Small intestine (tissue), 16 donors: ENCODE measurements at places on chromosomes 6 and 20. TPM values are rescaled to one million over a fixed set of nuclear protein-coding genes. Genes with fewer than 3 reads are reported as not detected.

Gene GRIK2
- polyA plus RNA-seq = 0.27 TPM

GRCh38 chr6:113411011-113411410 lies 446.1 kb upstream of the MARCKS start:
- DNase-seq = peak; percentile 42

Gene CNKSR3
- polyA plus RNA-seq = 11.6 TPM

Gene THEMIS
- polyA plus RNA-seq = 1.4 TPM

DNA sequence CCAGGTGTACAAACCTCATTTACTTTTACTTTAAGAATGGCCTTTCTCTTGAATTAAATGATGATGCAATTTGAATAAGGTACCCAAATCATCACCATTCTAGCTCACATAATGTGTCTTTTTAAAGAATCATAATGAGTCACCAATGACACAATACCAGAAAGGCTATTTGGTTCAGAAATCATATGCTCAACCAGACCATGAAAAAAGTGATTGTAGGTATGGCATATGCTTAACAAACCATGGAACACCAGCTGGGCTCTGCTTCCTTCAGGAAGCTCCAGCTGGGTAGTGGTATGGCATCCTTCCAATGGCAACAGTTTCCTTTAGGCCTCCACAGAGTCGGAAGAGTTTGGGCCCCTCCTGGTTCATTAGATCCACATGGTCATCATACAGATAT lies 128.2 kb downstream of the FRK start:
- no peak for DNase-seq

Gene SAMD5
- 0.67 TPM for polyA plus RNA-seq

DNA sequence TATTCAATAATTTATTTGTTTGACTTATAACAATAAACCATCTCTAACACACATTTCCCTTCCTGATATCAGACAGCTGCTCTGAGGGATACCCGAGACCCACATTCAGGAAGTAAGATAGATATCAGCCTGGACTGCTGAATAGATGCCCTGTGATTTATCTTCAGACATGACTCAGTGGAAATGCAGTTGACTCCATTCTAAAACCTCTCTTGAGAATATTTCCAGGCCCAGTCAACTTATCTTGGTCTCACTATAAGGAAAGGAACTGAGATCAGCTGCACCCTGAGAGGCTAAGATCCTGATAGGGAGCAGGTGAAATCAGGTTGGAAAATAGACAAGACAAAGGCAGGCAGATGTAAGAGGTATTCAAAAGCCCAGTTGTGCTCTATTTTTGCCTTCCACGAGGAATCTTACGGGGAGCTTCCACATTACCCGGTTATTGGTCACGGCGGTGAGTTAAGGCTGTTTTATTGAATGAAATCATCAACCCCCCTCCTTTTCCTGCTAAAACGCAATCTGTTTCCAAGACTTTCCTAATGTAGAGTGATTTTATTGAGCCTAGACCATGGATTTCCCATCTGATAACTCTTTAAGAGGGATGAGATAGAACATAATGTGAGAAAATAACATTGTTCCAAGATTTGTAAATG lies 25.5 kb downstream of the C6orf15 start:
- no peak for DNase-seq

Gene COL21A1
- 8.1 TPM for polyA plus RNA-seq

DNA sequence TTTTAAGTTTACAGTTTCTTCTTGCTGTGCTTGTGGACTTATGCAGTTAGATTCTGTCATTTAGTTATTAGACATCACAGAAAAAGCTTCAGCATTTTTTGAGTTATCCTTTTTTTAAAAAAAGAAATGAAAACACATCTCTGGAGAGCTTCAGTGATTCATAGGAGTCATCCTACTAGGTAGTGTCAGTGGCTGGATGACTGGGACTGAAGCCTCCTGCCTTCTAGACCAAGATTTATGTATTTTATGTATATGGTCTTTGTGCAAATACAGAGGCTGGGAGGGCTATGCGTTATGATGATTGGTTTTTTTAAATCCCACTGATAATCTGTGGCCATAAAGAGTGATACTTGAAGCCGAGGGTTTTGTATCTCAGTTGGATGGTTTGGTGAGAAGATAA lies 125.9 kb upstream of the JAG1 start:
- no peak for DNase-seq

DNA sequence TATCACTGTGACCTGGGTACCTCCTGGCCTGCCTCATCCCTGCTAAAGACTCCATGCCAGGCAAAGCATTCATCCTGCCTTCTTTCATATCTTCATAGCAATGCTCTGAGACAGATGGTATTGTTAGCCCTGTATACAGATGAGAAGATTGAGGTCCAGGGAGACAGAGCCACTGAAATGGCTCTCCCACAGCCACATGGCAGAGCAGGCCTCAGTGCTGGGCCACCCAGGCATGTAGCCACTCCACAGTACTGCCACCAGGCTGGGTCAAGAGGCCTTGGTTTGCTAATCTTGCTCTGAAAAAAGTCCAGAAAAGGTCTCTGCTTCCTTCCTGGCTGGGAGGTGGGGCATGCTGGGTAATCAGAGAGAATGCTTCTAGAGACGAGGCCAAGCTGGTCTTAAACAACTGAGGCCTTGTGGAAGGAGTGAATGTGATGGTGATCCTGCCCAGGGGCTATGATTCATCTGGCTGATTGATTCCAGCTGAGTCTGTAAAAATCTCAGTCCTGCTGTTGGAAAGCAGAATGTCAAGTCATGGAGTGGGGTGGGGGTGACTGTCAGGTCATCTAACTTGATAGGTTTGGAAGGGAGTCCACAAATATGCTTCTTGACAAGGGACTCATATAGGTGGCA lies 29.8 kb downstream of the HM13 start:
- DNase-seq = no peak

GRCh38 chr6:20137240-20137639 lies 75.0 kb downstream of the MBOAT1 start:
- DNase-seq = no peak

DNA sequence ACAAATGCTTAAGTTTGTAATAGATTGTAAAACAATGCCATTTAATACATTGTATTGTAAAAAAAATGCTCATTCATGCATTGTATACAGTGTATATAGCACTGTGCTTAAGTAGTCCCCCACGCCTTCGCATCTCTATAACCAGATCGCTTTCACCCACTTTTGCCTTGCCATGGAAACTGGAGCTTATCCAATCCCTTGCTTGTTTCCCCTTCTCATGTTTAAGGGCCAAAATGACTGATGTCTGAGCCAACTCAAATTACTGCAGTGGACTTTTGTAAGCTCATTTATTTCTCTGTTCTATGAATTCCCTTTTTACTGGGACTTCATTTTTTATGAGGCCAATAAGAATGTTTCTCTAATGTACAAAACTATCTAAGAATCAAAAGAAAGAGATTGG lies 730.9 kb upstream of the GJE1 start:
- no peak for DNase-seq

DNA sequence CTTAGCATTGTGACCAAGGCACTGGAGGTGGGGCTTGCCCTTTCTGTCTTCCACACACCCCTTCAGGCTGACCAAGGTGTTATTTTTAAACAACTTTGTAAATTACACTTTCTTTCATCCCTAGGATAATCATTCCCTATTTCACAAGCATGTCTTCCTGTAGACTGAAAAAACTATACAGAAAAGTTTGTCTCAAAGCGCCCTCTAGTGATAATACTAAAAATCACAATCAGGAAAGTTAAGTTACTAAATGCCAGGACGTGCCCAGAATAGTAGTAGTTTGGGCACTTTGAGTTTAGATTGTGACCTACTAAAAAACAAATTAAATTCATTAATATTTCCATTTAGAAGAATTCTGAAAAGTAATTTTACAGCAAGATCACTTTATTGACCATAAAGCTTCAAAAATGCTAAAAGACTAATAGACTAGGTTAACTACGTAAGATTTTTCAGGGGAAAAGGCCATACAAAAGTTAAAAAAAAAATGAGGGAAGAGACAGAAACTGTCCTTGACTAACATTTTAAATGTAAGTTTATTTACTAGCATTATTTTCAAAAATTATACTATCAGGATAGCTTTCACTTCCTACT lies 123.3 kb upstream of the DUSP22 start:
- peak; percentile 49 for DNase-seq

Gene TPBG
- 1.1 TPM for polyA plus RNA-seq

Gene CDH4
- polyA plus RNA-seq = 0.22 TPM

DNA sequence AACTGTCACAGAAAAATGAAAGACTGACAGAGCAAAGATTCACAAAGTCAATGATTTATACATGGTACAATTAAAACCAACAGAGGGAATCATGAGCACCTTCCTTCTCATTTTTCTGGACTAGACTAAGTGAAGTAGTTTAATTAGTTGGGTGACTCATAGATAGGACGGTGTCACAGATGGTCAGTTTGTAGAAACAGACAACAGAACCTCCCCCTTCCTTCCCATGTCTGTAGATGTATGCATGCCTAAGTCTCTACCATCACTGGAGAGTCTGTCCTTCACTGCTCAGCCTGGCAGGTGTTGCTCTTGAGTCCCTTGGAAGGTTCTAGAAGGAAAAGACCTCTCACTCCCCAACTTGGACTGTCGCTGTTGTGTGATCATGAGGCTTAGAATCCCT lies 75.4 kb upstream of the EEF1E1 start:
- no peak for DNase-seq

Gene MLIP
- 3.6 TPM for polyA plus RNA-seq

Gene CLIC1
- polyA plus RNA-seq = 500 TPM

GRCh38 chr20:16939051-16939450 lies 190.9 kb downstream of the OTOR start:
- DNase-seq = no peak

GRCh38 chr20:47392015-47392720 lies 35.7 kb upstream of the ZMYND8 start:
- no peak for DNase-seq

Gene PHACTR1
- polyA plus RNA-seq = 0.81 TPM

GRCh38 chr6:105997482-105997881 lies 88.7 kb upstream of the PRDM1 start:
- DNase-seq = no peak

Gene PCSK2
- polyA plus RNA-seq = 0.45 TPM

DNA sequence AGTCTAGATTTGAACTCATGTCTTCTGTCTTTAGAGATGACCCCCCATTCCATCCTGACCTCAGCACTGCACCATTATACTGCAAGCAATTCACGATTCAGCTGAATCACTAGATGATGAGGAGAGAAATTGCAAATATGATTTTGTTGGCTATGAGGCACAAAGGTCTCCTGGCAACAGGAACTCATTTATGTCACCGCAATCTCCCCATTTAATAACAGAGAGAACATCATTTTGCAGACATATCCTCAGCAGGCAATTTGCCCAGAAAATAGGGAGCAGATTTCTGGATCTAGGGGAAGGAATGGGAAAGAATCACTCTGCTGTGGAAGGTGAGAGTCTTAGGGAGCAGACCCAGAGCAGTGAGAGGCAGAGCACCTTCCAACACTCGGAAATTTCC lies 303.0 kb downstream of the PAX1 start:
- DNase-seq = no peak

DNA sequence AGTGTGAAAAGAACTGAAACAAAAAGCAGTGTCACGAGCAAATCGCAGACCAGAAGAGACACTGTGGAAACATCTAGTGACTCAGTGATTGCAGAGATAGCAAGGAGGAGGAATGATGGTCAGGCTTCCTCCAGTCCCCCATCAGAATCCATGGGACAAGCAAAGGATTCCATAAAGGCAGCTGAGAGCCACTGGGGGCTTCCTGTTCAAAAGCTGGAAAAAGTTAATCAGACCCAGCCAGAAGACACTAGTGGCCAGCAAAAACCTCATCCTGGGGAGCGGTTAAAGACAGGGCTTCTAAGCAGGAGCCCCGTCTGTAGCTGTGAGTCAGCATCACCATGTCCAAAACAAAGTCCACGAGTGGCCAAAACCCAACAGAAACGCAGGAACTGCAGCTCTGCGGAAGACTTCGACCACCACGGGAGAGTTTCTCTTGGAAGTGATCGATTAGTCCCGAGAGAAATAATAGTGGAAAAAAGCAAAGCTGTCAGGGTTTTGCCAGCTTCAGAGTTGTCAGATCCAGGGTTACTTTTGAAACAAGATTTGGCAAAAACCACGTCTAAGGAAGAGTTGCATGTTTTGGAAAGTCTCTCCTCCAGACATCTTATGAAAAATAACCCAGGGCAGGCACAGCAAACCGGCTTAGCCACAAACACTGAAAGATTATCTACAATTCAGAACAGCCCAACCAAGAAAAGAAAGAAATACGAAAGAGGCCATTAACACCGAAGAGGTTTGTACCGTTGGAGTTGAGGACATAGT lies 51.0 kb downstream of the JAG1 start:
- no peak for DNase-seq

Gene ARID1B
- polyA plus RNA-seq = 10.7 TPM

- DNase-seq = no peak
These were observed 996.8 kb downstream of the KIF16B start for GRCh38 chr20:15576411-15576810.

DNA sequence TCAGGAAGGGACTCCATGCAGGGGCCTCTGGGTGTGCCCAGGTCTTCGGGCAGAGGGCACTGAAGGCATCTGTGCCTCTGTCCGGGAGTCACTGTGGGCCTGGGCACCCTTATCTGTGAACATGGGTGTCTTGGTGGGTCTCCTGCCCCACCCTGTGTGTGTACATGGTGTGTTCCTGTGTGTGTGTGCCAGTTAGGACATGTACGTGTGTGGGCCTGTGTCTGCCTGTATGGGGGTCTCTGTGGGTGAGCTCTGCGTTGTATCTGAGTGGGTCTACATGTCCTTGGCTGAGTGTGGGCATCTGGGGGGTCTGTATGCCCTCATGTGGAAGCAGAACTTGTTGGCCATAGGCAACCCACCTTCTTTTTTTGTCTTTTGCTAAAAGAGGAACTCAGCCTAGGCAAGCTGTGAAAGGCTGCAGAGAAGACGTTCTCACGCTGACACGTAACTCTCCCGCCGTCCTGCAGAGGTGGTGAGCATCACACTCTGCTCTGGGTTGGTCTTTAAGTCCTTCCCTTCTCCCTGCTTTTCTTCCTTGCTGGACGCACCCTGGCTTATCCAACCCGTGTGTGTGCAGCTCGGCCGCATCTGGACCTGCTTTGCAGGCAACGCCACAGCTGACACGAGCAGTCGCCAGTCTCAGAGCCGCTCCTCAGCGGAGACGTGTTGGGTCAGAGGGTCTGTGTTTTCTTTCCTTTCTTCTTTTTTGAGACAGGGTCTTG lies 532 bp upstream of the NPBWR2 start:
- no peak for DNase-seq

Gene GFRA4
- polyA plus RNA-seq = not detected
